ENCODE measurements at places on chromosomes 2 and 18.

- no peak for DNase-seq
Measured at GRCh38 chr18:35489913-35490490, 7.8 kb downstream of the INO80C start.

DNA sequence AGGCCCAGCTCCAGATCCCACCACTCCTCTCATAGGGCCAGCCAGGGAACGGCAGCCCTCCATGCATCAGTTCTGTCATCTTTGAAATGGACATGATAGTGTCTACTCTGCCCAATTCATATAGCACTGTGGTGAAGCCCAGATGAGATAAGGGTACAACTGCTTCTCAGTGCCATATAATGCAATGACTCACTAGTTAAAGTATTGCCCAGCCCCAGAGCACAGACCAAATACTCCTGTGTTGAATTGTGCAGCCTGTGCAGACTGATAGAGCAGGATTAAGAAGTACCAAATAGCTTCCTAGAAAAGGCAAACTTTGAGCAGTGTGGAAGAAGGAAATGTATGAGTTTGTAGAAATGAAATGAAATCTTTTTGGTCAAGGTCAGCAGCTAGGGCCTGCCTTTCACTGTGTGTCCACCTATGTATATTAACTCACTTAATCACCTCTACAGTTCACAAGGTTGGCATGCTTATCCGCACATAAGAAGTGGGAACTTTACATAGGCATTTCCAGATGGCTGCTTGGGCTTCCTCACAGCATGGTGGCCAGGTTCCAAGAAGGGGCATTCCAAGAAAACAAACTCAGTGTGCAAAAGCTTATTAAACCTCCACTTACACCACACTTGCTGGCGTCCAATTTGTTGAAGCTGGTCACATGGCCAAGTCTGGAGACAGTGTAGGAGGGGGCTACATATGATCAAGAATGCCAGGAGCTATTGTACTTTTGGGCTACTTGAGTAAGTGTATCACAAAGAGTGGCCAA lies 102.8 kb upstream of the COPS8 start:
- DNase-seq: no peak

GRCh38 chr18:45958730-45959129 lies 8.4 kb downstream of the EPG5 start:
- peak; percentile 22 for DNase-seq

DNA sequence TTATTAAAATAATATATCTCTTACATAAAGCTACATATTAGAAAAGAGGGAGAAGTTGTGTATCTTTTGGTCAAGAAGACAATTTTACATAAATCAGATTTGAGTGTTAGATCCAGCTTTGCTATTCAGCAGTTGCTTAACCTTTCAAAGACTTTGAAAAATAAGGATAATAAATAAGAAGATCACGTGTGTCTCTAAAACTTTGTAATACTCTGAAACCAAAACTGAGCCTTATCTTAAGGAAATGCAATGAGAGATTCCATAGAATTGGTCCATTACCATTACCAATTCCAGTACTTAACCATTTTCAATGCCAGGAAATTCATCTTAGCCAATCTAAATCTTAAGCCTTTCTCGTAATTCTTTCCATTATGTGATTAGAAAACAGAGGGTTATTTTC lies 89.2 kb upstream of the COL5A2 start:
- DNase-seq: no peak

DNA sequence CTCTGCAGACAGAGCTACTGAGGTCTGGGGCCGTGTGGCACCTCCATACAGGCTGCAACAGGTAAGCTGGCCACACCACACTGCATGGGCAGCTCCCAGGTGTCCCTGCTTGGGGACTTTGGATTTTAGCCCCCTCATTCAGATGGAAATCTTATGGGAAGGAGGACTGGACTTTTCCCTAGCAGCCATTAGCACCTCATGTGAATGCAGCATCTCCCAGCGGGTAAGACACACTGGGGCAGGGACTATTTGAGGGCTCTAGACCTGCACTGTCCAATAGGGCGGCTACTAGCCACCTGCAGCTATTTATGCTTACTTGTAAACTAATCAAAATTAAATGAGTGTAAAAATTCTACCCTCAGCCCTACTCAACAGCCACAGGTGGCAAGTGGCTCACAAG lies 34.2 kb upstream of the GLI2 start:
- DNase-seq: no peak

- no peak for DNase-seq
Measured at GRCh38 chr2:60556175-60556574, 2.7 kb upstream of the BCL11A start.

- DNase-seq: no peak
Measured at GRCh38 chr18:37532917-37533316, 32.7 kb downstream of the CELF4 start.

DNA sequence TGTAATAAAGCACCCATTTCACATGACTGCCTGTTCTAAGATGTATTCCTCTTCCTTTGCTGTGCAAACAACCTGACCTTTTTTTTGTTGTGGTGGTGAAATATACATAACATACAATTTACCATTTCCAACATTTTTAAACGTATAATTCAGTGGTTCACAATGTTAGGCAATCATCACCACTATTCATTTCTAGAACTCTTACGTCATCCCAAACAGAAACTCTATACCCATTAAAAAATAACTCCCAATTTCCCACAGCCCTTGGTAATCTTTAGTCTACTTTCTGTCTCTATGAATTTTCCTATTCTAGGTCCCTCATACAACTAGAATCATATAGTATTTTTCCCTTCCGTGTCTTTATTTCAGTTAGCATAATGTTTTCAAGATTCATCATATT lies 36.7 kb downstream of the RND3 start:
- DNase-seq: peak; percentile 31

Measured in bronchial epithelial cell (primary cell).